ENCODE measurements at places on chromosomes 2 and 18.

DNA sequence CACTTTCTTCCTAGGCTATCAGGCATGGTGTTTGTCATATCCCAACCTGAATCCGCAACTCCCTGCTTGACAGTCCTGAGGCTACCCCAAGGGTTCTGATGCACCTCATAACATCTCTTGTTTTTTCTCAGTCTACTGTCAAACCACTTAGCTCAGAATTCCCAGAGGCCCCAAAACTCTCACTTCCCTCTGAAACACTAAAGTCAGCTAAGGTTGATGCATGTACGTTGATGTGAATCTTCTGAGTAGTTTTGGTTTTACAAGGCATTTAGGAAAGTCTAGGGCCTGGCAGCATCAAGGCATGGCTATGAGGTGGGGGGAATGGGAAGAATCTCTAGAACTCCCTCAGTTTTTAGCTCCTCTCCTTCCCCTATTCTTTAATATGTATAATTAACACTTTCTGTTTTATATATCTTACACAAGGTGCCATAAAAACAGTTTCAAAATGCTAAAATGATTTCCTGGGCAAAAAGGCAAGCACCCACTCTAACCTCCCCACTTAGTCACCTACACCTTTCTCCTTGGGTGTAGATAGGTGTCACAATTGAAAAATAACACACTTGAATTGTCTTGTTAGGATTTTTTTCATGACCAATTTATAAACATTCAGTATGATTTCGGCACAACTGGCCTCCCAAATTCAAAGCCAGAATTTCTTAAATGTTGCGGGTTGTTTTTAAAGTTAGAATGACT, 71.4 kb upstream of the TANK start:
- no peak for DNase-seq

GRCh38 chr2:18752667-18753422, 163.5 kb upstream of the NT5C1B start:
- DNase-seq: no peak

DNA sequence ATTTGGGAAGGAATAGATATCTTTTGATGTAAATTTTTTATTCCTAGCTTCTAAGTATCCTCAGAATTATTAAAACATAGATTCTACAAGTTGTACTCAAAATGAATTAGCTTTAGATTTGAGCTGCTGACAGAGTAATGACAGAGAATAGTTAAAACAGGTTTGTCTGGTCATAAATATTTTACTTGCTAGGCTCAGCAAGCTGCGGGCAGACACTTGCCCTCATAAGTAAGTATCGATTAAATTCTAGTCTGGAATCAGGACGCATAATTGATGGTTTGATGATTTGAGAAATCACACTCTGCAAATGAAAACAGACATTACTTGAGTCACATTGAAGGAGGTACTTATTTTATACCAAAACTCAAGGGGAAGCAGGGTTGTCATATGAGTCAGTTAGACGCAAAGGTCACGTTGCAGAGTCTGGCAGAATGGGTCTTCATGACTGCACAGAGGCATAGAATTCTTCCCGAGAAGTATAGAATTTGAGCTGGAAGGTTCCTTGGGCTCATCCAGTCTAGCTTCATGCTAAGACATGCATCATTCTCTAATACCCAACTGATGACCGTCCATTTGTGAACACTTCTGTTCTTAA, 27.5 kb downstream of the ARL4C start:
- no peak for DNase-seq

GRCh38 chr18:26103579-26103978, 13.2 kb upstream of the SS18 start:
- DNase-seq: no peak

DNA sequence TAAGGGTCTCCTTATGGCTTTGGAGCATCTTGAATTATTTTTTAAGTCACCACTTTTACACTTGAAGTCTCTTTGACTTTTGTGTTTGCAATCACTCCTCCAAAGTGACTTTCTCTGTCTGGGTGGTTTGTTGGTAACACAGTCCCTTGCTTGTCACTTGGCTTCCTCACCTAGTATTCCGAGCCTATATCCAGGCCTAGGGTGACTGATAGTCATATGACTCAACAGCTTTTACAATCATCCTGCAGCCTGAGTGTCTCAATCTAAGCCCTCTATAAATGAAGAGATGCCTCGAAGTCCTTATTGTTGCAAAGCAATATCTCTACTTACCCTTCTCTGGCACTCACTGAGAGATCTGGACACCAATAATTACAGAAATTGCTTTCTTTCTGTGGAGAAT, 53.9 kb upstream of the SETBP1 start:
- no peak for DNase-seq

GRCh38 chr2:133420788-133421187, 147.5 kb downstream of the NCKAP5 start:
- DNase-seq: no peak

GRCh38 chr2:108320326-108320922, 31.7 kb downstream of the SULT1C2 start:
- no peak for DNase-seq

DNA sequence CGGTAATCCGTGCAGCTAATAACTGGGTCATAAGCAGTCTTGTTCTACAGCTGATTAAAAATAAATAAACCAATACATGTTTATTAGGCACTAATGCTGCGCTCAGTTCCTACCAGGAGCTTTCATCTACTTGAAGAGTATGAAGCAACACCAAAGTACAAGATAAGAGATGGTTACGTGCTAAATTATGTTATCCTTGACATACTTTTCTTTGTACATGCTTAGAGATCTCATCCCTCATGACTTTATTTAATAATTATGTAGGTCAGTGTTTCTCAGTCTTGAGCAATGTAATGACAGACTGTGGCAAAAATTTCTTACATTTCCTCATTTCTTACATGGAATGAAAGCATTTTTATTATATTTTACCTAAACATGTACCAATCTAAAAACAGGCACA, 54.6 kb upstream of the COBLL1 start:
- DNase-seq: no peak

- no peak for DNase-seq
Measured at GRCh38 chr18:49767111-49768050, 46.0 kb downstream of the ACAA2 start.

DNA sequence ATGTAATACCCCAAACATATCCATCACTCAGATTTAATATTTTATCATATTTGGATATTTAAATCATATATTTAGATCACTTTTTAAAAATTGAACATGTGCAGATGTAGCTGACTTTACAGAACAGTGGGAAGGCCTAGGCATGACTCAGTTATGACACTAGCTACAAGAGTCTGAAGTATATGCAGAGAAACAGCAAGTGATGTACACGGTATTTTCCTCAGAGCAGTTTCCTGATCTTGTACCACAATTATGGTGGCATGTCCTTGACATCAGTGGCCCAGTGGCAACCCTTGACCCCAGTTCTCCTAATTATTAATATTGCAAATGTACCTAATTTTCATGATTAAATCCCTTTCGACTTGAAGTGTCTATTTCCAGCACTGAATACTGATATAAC, 28.2 kb downstream of the CDKL4 start:
- no peak for DNase-seq

DNA sequence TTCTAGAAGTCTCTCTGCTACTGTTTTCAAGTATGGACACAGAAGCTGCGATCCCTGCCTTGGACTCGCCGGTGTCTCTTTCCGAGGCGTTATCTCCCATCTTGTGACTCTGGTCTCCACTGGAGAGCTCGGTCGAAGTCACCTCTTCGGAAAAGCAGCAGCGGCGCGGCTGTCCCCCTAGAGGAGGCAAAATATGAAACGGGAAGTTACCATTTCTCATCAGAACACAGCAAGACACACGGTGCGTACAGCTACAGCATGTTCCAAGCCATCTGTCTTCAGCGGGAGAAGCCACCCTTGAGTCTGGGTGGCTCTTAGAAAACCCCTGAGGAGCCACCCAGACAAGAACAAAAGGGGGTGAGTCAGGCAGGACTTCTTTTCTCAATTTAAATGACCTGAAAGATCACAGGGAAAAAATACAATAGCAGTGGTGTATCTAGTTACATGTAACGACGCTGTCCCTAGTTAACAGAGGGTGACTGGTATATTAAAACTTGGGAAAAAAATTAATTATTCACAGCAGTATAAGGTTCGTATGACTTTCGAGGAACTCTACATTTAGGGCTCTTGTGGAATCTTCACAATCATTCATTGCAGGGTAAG, 114.8 kb downstream of the ZNF516 start:
- no peak for DNase-seq

GRCh38 chr2:233204286-233204936, 47.1 kb upstream of the ATG16L1 start:
- no peak for DNase-seq
